ENCODE measurements at places on chromosomes 7 and 10. TPM values are rescaled to one million over a fixed set of nuclear protein-coding genes. Genes with fewer than 3 reads are reported as not detected.

NME8 gene
- total RNA-seq: not detected

CHN2 gene
- 0.91 TPM for total RNA-seq

ADIRF gene
- total RNA-seq: not detected

SNX10 gene
- total RNA-seq: 37.4 TPM

ACTL6B gene
- not detected for total RNA-seq

ZEB1 gene
- 52.5 TPM for total RNA-seq

POT1 gene
- total RNA-seq: 42.9 TPM

CYP2C18 gene
- total RNA-seq: 3.0 TPM

SPDYE8 gene
- not detected for total RNA-seq

ADRB1 gene
- total RNA-seq: not detected

SLC13A1 gene
- total RNA-seq: not detected

LRRC61 gene
- total RNA-seq: 37.1 TPM

SORCS1 gene
- not detected for total RNA-seq

GPR146 gene
- 2.7 TPM for total RNA-seq

AKR1C2 gene
- total RNA-seq: 0.22 TPM

TMEM270 gene
- not detected for total RNA-seq

SFTPD gene
- total RNA-seq: not detected

CALML3 gene
- not detected for total RNA-seq

KCND2 gene
- not detected for total RNA-seq

AGBL3 gene
- 2.4 TPM for total RNA-seq

MINDY4 gene
- total RNA-seq: 1.1 TPM

UPK3B gene
- 3.2 TPM for total RNA-seq

SHTN1 gene
- 0.31 TPM for total RNA-seq

TAS2R3 gene
- total RNA-seq: 1.8 TPM

SFTPA1 gene
- not detected for total RNA-seq

ASAH2 gene
- 3.9 TPM for total RNA-seq

PDE1C gene
- not detected for total RNA-seq

MOGAT3 gene
- total RNA-seq: not detected

RNLS gene
- 6.2 TPM for total RNA-seq

FAM180A gene
- not detected for total RNA-seq

ETV1 gene
- not detected for total RNA-seq

POLR2J3 gene
- 67.1 TPM for total RNA-seq

ECD gene
- total RNA-seq: 32.8 TPM

VWDE gene
- 2.7 TPM for total RNA-seq

MRLN gene
- not detected for total RNA-seq

PPP1R3C gene
- 0.16 TPM for total RNA-seq

ANKRD61 gene
- total RNA-seq: not detected

TMEM130 gene
- 0.35 TPM for total RNA-seq

PTN gene
- total RNA-seq: not detected

LDB1 gene
- 65.1 TPM for total RNA-seq

RAB19 gene
- 13.7 TPM for total RNA-seq

KIF11 gene
- 51.4 TPM for total RNA-seq

CRPPA gene
- 0.86 TPM for total RNA-seq

PIP gene
- total RNA-seq: not detected

PRDX3 gene
- 125 TPM for total RNA-seq
